CD4-positive, CD25-positive, alpha-beta regulatory T cell (primary cell): ENCODE measurements at places on chromosomes 7 and 10.

DNA sequence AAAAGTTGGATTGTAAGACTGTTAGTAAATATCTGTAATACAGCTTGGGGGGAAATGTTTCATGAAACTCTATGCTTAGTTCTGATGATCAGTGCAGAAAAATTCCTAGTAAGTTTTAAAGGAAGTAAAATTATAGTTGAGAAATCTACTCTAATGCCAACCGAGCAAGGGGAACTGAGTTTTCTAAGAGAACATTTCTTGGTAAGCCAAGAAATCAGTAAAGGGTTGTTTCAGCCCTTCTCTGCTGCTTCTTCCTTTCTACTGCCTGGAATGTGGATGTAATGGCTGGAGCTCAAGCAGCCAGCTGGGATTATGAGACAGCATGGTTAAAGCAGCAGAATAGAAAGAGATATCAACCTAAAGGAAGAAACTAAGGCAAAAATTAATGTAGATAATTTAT is 15.9 kb upstream of the AKR1B1 start:
- DNase-seq: no peak

DNA sequence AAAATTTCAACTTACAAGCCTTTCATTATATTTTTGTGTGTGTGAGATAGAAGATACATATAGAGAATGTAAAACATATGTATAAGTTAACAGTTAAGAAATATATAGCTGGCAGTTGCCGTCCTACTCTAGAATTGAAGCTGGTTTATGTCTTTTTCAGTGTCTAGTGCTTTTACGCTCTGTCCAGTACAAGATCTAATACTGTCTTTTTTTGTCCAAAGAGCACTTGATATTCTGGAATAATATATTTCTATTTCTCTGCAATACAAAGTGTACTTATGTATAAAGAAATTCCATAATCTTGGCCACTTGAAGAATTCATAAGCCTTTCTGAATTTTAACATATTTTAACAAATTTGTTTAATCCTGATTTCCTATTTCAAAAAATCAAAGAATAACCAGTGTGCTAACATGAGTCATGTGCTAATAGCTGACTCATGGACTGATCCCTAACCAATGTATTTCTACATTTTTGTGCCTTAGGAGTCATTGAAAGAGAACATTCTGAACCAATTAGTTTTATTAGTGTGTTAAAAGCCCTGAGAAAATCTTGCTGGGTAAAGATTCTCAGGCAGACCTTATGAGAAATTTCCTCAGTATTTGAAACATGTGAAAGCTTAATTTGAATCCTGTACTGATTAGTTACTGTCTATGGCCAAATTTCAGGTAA is 73.2 kb upstream of the CCAR1 start:
- no peak for DNase-seq

DNA sequence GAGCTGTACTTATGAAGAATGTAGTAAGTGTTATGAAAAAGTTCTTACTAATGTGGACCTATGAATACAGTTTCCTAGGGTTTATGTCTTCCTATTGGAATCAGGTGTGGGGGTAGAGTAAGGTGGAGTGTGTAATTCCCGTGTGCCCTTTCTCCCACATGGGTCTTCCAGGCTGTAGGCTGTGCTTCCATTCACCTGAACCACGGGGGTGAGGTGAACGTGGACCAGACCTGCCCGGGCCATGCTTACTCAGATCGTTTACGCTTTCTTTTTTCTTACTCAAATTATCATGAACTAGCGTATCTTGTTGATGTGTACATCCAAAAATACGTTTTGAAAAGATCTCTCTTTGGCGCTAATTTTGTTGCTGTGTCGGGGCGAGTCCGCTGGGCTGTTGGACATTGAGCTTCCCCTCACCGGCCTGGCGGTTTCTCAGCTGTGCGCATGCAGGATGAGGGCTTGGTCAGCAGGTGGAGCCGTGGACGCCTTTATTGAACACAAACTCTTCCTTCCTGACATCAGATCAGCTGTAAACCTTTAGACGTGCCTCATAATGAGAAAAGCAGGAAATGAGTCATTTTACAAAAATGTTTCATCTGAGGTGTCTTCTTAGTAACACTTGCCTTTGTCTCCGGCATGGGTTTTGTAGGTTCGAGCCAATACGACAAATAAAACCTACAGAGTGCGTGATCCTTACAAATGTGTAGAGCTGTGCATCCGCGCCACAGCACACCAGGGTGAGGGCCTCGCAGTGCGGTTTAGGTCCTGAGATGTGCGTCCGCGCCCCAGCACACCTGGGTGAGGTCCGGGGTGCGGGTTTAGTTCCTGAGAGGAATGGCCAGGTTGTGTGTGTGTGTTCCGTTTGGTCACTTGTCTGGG is 53.8 kb downstream of the WDR37 start:
- DNase-seq: peak; percentile 94

GRCh38 chr10:15715619-15716227 is 4.0 kb downstream of the ITGA8 start:
- no peak for DNase-seq
